ENCODE measurements at places on chromosomes 2 and 18. TPM values are rescaled to one million over a fixed set of nuclear protein-coding genes. Genes with fewer than 3 reads are reported as not detected.
A peak's percentile ranks its signal among the peaks of the same experiment; 100 is the strongest.

DNA sequence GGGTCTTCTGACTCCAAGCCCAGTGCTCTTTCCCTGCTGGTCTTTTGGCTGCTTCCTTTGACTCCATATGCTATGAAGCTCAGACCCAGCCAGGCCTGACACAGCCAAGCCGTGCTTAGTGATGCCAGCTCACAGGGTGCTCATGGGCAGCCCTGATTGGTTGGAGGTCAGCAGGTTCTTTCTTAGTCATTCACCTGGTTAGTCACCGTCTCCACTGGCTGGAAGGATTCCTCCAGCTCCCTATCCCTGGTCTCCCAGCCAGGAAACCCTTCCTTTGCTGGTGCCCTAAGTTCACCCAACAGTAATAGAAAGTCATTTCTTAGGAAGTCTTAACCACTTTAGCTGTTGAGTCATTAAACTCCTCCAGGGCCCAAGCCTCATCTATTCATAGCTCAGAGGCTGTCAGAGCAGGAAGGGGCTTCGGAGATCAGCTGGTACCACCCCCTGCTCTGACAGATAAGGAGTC, 3.9 kb downstream of the KCNK3 start:
- DNase-seq = peak; percentile 42

- DNase-seq = no peak
Observed at GRCh38 chr18:50042611-50043010, 152.3 kb downstream of the MYO5B start.

- no peak for DNase-seq
Observed at GRCh38 chr2:46306330-46306751, 9.1 kb downstream of the EPAS1 start.

GRCh38 chr2:188291142-188291616, 495 bp upstream of the GULP1 start:
- no peak for DNase-seq

DNA sequence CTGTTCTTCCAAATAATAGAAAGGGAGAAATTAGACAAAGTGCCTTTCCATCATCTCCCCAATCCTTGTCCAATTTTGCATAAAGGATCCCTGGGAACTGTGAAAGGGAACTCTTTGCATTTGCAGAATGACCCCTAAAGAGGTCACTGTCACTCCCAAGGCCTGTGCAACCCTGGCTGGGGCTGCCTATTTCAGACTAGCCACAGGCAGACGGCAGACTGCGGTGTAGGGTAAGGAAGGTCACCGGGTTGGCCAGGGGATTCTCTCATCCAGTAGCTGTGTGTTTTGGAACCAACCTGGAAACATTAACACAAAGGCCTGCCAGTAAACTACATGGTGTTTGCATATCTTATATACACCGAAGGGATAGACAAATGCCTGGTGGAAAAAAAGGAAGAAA, 818.7 kb downstream of the BCL11A start:
- DNase-seq = no peak

Gene ARHGAP15
- not detected for polyA plus RNA-seq
